ENCODE measurements at places on chromosomes 5 and 9.
A peak's percentile ranks its signal among the peaks of the same experiment; 100 is the strongest.

DNA sequence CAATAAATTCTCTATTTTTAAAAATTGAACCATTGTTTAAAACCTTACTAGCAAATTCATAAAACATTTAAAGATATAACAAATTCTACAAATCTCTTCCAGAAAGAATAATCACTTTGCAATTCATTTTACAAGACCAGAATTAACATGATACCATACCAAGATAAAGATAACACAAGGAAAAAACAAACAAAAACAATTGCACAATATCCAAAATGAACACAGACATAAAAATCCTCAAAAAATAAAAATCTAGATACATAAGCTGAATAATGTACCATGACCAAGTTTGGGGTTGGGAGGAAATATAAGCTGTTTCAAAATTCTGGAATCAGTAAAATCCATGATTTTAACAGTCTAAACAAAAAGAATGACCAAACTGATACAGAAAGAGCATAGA, 11.1 kb downstream of the CCNG1 start:
- DNase-seq, result no peak

DNA sequence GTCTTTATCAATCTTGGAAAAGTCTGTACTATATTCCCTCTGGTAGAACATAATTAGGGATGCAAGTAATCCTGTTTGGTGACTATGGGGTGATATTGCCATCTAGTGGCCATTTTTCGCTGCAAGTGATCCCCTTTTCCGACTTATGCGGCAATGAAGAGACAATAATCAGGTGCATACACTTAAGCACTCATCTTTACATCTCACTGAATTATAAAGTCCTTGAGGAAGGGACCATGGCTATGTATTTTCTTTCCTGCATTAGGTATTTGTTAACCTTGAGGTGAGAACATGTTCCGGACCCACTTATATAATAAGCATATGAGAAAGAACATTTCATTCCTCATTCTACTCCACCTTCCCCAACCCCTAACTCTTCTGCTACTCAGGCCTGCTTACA, 19.6 kb upstream of the LIX1 start:
- DNase-seq, result peak; percentile 20

DNA sequence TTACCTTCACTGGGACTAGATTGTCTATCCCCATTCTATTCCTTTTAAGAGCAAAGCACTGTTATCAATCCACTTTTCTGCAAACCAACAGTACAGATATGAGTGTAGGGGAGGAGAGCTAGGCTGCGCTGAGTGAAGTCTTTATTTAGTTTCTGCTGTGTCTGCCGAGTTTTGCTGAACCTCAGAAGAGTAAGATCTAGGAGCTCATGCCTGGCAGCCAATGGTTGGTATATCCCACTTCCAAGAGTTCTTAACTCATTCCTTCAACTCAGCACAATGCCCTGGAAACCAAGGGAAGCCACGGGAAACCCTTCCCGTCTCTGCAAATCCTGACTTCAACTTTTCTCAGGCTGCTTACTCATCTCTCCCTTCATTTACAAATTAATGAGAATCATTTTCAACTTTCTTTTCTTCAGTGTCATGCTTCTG, 58.0 kb upstream of the JAK2 start:
- DNase-seq, result no peak

- DNase-seq, result no peak
These were observed 128.1 kb downstream of the CRB2 start for GRCh38 chr9:123484130-123484529.
